Fibroblast of mammary gland (primary cell): ENCODE measurements at places on chromosomes 2 and 18.
A peak's percentile ranks its signal among the peaks of the same experiment; 100 is the strongest.

DNA sequence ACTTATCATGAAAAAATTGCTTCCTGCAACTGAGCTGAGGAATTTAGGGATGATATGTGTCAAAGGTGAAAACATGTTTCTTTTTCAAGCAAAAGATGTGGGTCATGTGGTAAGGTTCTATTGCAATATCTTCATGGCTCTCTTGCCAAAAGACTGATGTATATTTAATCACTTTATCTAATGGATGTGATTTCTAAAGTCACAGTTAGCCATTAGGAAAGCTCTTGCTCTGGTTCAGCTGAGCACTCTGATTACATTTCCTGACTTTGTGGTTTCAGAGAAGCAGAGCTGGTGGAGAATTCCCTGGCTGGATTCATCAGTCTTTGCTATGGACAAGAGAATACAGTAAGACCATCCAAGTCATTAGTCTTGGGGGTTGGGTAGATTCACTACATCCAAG lies 24.4 kb downstream of the SCN9A start:
- peak; percentile 63 for DNase-seq

GRCh38 chr2:187442778-187443177 lies 5.3 kb downstream of the CALCRL start:
- no peak for DNase-seq

GRCh38 chr2:218233543-218233942 lies 16.6 kb downstream of the ARPC2 start:
- DNase-seq = no peak

GRCh38 chr18:26653943-26654615 lies 105.7 kb upstream of the KCTD1 start:
- DNase-seq = no peak

GRCh38 chr18:32276256-32276655 lies 86.4 kb downstream of the MEP1B start:
- no peak for DNase-seq

GRCh38 chr18:26593365-26594320 lies 45.3 kb upstream of the KCTD1 start:
- DNase-seq = no peak

DNA sequence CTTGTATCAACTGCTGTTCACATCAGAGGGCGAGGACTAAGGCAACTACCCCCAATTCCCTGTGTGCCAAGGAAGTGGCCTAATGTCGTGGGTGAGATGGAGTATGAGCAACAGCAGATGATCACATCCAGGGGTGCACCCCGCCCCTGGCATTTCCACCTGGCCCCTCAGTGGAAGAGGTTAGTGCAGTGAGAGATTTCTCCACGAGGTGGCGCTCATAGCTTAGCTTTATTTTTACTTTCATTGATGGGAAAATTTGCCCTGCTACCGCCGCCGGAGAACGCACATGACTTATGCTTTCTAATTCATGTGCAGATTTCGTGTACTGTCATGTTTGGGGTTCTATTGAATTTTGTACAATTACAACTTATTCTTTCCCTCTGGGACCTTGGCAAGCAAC lies 470.6 kb upstream of the MEX3C start:
- peak; percentile 43 for DNase-seq

DNA sequence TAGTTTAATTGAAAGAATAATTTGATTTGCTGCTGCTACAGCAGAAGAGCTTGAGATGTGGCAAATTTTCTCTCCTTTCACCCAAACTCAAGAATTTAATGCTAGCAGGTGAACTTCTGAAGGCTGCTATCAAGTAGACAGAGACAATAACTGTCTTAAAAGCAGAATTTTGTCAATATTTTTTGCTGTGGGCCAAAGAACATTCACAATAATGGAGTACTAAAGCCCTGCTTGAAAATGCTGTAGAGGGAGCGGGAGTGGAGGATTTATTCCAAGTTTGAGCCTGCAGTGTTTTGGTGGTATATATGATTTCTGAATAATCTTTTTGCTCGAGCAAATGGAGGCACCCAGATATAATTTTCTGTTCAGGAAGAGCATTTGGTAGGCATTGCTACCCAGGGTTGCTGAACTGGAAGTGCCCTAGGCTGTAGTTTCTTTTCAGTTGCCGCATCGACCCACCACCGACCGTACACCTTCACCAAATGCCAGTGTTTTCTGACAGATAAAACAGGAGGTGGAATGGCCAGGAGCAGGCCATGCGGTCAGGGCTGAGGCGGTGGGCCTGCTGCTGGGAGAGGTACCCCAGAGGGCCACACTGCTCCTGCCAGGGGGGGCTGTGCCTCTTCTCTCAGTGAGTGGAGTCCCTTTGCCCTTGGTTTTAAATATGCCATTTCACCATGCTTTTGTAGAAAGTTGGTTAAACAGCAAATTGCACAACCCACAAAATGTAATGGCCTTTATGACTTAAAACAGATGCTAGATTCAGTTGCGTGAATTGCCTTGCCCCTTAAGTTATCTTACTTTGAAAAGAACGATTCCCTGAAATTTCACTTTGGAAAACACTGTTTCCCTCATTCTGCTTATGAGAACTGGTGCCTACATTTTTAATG lies 36.4 kb downstream of the TSHZ1 start:
- peak; percentile 80 for DNase-seq

- no peak for DNase-seq
Observed at GRCh38 chr2:31240381-31241365, 6.7 kb downstream of the EHD3 start.

- no peak for DNase-seq
Observed at GRCh38 chr2:134248913-134249312, 5.0 kb upstream of the MGAT5 start.

DNA sequence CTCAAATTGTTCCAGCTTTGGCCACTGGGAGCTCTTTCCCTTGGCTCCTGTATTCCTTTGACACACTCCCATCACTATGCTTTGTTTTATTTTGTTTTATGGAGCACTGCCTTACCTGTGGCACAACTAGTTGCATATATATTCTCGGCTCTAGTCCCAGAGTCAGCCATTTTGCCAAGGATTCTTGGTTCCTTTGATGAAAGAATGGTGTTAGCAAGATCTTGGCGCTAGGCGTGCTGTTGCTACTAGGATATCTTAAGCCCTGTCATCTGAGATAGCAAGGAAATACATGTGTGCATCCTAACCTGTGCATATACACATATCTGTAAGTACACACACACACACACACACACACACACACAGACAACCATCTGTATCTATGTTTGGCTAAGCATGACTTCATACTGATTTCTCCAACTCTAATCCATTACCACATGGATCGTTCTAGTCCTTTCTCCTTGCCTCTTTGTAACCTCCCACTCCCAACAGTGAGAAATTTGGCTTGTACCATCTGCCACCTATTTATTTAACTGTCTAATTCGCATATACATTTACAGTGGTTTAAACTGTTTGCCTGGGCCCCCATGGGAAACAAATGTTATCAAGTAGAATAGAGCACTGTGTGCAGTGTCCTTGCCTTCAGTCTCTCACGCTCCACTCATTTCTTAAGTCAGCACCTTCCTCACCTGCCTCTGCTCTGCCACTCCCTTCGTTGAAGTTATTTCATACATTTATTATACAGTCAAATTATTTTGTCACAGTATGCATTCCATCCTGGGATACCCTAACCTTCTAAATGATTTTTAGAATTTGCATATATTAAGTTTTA lies 137.5 kb upstream of the MAP3K20 start:
- no peak for DNase-seq

GRCh38 chr2:28420722-28421121 lies 28.1 kb downstream of the FOSL2 start:
- no peak for DNase-seq

GRCh38 chr18:36770315-36770946 lies 58.4 kb downstream of the TPGS2 start:
- no peak for DNase-seq
